ENCODE measurements at places on chromosomes 6 and 20.

DNA sequence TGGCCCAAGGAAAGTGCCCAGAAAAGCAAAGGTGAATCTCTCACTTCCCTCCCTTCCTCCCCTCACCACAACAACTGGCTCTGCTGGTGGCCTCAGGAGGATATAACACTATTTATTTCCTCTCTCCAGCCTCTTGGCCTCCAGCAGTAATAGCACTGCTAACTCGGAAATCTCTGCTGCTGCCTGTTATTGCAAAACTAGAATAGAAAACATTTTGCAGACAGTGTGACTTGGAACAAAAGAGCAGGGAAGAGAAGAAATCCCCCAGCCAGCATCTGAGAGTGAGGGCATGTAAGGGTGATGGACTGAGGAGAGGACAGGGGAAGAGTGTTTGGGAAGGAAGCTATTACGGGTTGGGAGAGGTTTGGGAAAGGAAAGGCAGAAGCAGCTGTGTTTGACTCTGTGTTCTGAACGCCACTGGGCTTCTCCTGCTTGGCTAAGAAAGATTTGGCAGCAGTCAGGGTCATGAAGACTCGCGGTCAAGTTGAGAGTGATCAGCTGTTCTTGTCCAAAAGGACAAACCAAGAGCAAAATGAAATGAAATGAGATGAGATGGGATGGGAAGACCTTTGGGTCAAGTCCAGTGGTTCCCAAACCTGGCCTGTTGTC is 81.0 kb upstream of the SNX9 start:
- DNase-seq, result no peak

- no peak for DNase-seq
These were observed 240.9 kb downstream of the PHACTR1 start for GRCh38 chr6:12957321-12958051.

DNA sequence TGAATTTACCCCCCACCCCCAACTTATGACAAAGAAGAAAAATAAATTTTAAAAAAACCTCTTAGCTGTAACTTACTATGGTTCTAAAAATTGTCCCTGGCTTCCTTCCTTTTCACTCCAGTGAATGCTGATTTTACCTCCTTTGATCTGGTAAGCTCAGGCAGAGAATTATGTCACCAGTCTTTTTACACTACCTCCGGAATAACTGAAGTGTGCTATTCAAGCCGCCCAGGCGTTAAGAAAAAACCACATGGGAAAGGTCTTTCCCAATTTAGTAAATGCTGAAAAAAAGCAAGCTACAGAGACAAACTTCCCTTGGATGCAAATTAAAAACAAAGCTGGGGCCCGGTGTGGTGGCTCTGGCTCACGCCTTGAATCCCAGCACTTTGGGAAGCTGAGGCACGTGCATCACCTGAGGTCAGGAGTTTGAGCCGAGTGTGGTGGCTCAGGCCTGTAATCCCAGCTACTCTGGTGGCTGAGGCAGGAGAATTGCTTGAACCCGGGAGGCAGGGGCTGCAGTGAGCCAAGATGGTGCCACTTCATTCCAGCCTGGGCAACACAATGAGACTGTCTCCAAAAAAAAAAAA is 12.4 kb downstream of the SNX5 start:
- DNase-seq, result no peak

DNA sequence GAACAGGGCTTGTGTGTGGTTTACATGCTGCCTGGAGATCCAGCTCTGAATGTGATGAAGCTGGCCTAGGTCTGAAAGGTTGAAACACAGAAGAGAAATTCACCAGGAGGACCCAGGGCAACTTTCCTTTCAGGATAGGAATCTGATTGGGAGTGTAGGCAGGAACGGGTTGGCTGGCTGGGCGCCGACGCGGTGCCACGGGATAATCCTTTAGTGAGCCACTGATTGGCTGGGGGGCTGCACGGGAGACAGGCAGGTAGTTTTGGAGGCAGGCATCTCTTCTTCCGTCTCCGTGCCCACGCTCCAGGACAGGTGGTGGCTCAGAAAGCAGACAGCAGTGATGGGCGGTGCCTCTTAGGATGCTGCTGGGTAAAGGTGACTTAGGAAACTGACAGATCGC is 294.6 kb downstream of the CDH4 start:
- DNase-seq, result no peak

DNA sequence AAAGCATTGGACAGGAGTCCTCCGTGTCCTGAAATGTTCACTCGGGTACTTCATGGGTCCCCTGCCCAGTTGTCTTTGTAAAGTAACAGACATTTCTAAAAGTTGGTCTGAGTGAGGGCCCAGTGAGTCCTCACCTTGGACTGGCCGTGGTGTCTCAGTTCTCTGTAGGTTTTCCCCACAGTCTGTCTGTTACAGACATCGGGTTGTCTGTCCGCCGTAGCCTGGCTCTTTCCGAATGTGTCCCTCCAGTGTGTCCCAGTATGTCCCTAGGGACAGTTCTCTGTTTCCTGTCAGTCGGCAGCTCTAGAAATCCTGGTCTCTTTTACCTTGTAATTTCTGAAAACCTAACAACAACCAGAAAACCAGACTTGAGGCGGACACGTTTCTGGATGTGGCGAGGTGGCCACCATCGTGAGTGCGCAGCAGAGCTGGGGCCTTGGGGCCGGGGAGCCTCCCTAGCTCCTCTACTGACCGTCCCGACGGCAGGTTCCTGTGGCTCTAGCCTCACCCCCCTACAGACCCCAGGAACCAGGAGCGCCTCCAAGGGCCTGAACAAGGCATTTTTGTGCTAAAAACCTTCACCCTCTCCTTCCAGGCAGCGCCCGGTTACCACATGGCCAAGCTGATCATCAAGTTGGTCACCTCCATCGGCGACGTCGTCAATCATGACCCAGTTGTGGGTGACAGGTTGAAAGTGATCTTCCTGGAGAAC is 42.2 kb downstream of the PYGB start:
- DNase-seq, result no peak

DNA sequence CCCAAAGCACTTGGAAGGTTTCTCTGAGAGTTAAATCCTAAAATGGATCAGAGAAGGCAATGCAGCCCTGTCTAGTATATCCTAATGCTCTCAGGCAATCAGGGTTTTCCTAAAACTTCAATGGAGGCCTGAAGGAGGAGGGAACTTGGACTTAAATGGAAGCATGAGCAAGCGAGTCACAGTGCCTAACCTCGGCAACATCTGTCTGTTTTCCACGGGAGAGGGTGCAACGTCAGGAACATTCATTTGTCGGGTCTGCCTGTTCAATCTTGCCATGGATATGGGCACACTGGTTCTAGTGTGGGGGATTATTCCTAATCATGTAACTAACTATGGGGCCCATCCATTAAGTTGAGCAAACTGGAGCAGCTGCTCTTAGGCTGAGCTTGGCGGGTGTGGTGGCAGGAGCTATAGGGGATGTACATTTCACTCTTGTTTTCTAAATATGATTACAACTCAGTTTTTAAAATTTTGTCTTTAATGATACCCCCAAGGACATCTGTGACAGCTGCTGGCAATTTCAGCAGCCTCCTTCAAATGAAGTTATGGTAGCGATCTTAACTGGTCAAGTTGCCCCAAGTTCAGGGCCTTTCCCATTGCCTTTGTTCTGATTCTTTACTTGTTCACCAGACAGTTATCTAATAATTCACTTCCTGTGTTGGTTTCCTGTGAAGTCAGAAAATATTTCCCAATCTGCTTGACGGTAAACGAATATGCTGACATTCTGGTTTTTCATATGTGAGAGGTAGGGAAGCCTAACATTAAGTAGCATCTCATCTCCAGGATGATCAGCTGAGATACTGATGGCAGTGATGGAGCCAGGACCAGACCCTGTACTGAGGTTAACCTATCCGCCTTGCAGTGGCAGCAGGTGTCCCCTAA is 21.6 kb downstream of the DSE start:
- DNase-seq, result no peak

- no peak for DNase-seq
These were observed 16.1 kb downstream of the JPH2 start for GRCh38 chr20:44170816-44171410.

DNA sequence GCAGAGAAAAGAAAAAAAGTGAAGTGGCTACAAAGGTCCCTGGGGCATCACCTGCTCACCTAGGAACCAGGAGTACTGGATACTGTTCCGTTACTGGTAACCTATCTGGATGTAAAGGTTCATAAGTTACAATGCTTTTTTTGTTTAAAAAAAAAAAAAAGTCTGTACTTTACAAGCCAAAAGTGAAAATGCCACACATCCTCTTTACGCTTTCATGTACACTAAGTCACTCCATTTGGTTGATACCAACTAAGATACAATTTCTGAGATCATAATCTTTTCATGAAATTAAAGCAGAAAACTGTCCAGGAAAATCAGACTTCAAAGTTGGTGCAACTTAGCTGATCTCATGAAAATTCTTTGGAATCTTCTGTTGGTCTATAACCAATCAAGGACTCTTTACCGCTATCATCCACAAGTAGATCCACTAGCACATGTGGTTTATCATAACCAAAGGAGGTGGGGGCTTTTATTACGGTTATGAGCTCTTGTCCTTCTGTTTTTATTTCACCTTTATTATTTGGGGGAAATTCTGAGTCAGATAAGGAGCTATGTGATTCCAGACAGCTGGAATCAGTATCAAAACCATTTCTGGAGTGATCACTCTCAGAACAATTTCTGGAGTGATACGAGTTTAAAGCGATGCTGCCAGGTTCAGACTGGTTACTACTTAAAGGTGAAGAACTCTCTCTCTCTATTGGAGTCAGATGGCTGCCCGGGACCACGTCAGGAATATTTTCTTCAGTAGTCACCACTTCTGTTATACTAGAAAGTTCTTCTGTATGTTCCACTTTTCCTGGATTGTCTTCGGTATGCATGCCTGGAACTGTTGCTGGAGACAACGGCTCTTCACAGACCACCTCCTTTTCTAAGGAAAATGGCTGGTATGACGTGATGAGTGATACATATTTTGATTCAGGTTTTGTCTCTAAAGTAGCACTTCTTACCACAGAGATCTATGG is 21.2 kb downstream of the IFNGR1 start:
- DNase-seq, result no peak

GRCh38 chr6:55281215-55281614 is 46.1 kb upstream of the GFRAL start:
- no peak for DNase-seq

DNA sequence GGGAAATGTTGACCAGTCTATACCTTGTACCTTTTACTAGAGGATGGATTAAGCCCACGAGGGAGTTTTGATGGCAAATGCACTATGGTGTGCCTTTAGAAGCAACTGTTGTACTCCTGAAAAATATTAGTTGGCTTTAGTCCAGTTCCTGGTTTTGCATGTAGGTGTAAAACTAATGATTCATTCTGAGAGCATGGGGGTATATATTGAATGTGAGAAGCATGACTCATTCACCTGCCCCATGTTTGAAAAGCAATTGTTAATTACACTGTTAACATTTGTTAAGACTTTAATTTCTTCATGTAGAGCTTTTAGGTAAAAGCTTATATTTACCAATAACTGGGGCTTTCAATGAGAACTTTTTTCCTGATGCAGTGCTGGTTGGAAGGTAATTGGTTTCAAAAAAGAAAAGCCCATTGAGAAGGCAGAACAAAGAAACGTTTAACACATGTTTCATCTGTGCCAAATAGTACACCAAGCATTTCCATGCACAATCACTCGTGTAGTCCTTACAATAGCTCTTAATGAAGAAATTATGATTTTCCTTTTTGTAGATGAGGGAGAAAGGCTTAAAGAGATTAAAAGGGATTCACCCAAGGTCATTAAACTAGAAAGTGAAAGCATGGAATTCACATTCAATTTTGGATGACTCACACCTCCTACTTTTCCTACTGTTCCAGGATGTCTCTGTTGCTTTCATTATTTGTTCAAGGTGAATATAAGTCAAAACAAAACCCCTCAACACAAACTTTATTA is 134.1 kb downstream of the CCDC170 start:
- DNase-seq, result no peak

Measured in stimulated activated CD8-positive, alpha-beta memory T cell treated with anti-CD3 and anti-CD28 coated beads, Interleukin-12 subunit alpha, Interleukin-12 subunit beta, amount 100 ng/mL, for 4 hours (primary cell).